ENCODE measurements at places on chromosomes 5 and 9. TPM values are rescaled to one million over a fixed set of nuclear protein-coding genes. Genes with fewer than 3 reads are reported as not detected.

The RAI14 gene
- total RNA-seq: 36.0 TPM

The SPINK5 gene
- 0.06 TPM for total RNA-seq

The GOLM1 gene
- 113 TPM for total RNA-seq

The PCDHB13 gene
- total RNA-seq: 4.5 TPM

The SPATA6L gene
- total RNA-seq: 7.9 TPM

- H3K36me3 ChIP-seq: no peaks in the 10 kb centered on the region
- H3K4me3 ChIP-seq: no peak overlapping the region
- no peak overlapping the region for H3K27ac ChIP-seq
- DNase-seq: no peak
- no peaks in the 10 kb centered on the region for H3K27me3 ChIP-seq
- no peaks in the 10 kb centered on the region for H3K4me1 ChIP-seq
Measured at GRCh38 chr5:124468671-124469411, 277.6 kb downstream of the ZNF608 start.

DNA sequence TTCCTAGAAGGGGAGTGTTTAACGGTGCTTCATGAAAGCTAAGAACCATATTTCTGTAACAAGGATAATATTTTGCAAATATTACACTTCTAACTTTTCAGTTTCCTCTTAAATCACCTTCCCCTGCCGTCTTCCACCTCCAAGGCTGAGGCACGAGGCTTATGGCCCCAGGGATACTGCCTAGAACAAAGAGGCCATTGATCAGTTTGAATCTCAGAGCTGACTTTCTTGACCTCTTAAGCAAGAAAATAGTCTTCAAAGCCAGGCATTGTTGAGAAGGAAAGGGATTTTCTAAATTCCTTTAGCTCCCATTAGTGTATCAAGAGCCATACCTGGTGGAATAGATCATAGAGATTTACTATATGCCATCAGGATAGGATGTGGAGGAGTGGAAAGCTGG is 566.2 kb downstream of the BNC2 start:
- no peak overlapping the region for H3K4me3 ChIP-seq
- no peak overlapping the region for H3K27ac ChIP-seq
- DNase-seq: no peak
- H3K4me1 ChIP-seq: peaks cover 2% of the 10 kb centered on the region
- H3K27me3 ChIP-seq: no peaks in the 10 kb centered on the region

- no peak for DNase-seq
- no peak overlapping the region for H3K27ac ChIP-seq
- H3K36me3 ChIP-seq: peaks cover 18% of the 10 kb centered on the region
- H3K4me1 ChIP-seq: no peaks in the 10 kb centered on the region
Measured at GRCh38 chr9:8486095-8486494, 686.5 kb upstream of the DMAC1 start.

- peaks cover 6% of the 10 kb centered on the region for H3K36me3 ChIP-seq
- peak overlapping the region; percentile 84 for H3K4me3 ChIP-seq
- peaks cover 56% of the 10 kb centered on the region for H3K4me1 ChIP-seq
- H3K27ac ChIP-seq: peak overlapping the region; percentile 95
- H3K27me3 ChIP-seq: peaks cover 57% of the 10 kb centered on the region
- peak; percentile 52 for DNase-seq
Measured at GRCh38 chr9:99823681-99824377, 2.1 kb downstream of the NR4A3 start.

DNA sequence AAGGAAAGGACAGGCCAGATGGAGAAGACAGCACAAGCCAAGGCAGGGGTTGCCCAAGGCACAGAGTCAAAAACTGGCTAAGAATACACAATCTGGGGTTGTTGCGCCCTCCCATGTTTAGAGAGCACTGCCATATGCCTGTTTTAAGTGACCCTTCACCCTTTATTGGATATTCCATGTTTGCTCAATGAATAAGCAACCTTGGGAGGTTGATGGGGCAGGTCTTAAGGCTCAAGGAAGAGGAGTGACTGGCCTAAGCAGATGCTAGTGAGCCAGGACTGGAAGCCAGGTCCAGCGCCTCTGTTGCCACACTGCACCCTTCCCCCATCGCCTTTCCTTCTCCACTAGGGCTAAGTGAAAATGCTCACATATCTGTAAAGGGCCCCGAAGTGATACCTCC is 6.7 kb downstream of the TXN start:
- H3K4me1 ChIP-seq: peaks cover 4% of the 10 kb centered on the region
- peaks cover 12% of the 10 kb centered on the region for H3K36me3 ChIP-seq
- no peak overlapping the region for H3K4me3 ChIP-seq
- DNase-seq: no peak

GRCh38 chr5:38790891-38791290 is 54.9 kb upstream of the OSMR start:
- H3K27ac ChIP-seq: no peak overlapping the region
- H3K27me3 ChIP-seq: no peaks in the 10 kb centered on the region
- H3K4me3 ChIP-seq: no peak overlapping the region

DNA sequence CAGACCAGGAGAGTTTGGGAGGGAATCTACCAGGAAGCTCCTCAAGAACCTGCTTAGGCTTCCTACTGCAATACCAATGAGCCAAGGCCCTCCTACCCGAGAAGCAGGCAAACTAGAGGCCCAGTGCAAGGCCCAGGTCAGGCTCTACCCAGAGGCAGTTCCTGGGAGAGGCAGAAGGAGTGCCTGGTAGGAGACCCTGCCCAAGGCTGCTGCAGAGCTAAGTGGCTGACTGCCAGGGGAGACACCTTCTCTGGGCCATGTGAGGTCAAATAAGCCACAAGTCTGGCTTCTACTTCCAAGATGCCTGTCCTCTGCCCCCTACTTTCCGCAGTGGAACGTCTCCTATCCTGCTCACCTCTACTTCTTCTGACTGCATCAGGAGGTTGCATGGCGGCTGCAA is 17.8 kb downstream of the ACSL6 start:
- peaks cover 34% of the 10 kb centered on the region for H3K4me1 ChIP-seq
- peaks cover 63% of the 10 kb centered on the region for H3K36me3 ChIP-seq
- no peaks in the 10 kb centered on the region for H3K27me3 ChIP-seq

DNA sequence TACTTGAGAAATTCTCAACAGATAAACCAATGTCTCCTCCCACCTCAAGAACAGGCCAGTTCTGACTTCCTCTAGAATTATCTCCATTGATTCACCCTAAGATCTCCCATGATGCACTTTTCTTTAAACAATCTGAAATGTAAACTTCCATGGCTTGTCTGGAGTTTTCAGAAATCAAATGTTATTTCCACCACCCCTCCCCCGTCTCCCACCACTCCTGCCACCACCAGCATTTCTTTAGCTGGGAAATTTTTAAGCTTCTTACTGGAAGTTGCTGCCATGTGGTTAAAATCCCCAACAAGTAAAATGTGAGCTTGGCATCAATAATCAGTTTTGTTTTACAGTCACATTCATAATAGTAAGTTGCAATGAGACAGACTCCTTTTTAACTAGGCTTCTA is 32.8 kb upstream of the BASP1 start:
- no peaks in the 10 kb centered on the region for H3K36me3 ChIP-seq
- no peak for DNase-seq
- H3K27me3 ChIP-seq: no peaks in the 10 kb centered on the region
- no peaks in the 10 kb centered on the region for H3K4me1 ChIP-seq
- no peak overlapping the region for H3K4me3 ChIP-seq

GRCh38 chr9:113611461-113612215 is 148.1 kb downstream of the RGS3 start:
- DNase-seq: no peak
- no peak overlapping the region for H3K27ac ChIP-seq
- no peaks in the 10 kb centered on the region for H3K27me3 ChIP-seq
- no peaks in the 10 kb centered on the region for H3K36me3 ChIP-seq

DNA sequence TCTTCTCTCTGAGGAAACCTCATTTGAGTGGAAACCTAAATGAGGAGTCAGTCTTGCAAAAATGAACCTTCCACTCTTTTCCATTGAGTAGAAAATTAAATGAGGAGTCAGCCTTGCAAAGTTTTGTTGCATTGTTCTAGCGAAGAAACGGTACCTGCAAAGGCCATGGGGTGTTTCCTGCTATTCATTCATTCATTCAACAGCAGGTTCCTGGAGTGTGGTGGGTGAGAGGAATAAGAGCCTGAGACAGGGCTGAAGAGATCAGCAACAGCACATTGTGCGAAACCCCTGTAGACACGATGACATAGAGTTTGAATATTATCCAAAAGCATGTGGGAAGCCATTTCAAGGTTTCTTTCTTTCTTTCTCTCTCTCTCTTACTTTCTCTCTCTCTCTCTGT is 14.6 kb upstream of the SETX start:
- H3K4me1 ChIP-seq: no peaks in the 10 kb centered on the region
- no peaks in the 10 kb centered on the region for H3K36me3 ChIP-seq
- H3K27me3 ChIP-seq: no peaks in the 10 kb centered on the region
- DNase-seq: no peak
- no peak overlapping the region for H3K4me3 ChIP-seq

- no peaks in the 10 kb centered on the region for H3K36me3 ChIP-seq
- no peaks in the 10 kb centered on the region for H3K4me1 ChIP-seq
- DNase-seq: no peak
- no peak overlapping the region for H3K4me3 ChIP-seq
- no peak overlapping the region for H3K27ac ChIP-seq
- no peaks in the 10 kb centered on the region for H3K27me3 ChIP-seq
Measured at GRCh38 chr5:79346420-79346824, 110.5 kb downstream of the JMY start.

GRCh38 chr5:172370237-172370640 is 84.1 kb downstream of the SH3PXD2B start:
- peaks cover 5% of the 10 kb centered on the region for H3K4me1 ChIP-seq
- H3K36me3 ChIP-seq: peaks cover 28% of the 10 kb centered on the region
- no peaks in the 10 kb centered on the region for H3K27me3 ChIP-seq
- H3K27ac ChIP-seq: peak overlapping the region; percentile 49
- H3K4me3 ChIP-seq: no peak overlapping the region

GRCh38 chr5:37889612-37890317 is 49.9 kb upstream of the GDNF start:
- no peak for DNase-seq
- no peaks in the 10 kb centered on the region for H3K36me3 ChIP-seq
- H3K4me3 ChIP-seq: no peak overlapping the region
- H3K27ac ChIP-seq: no peak overlapping the region

GRCh38 chr5:159341906-159342310 is 11.6 kb upstream of the IL12B start:
- no peaks in the 10 kb centered on the region for H3K36me3 ChIP-seq
- no peak overlapping the region for H3K4me3 ChIP-seq
- no peaks in the 10 kb centered on the region for H3K27me3 ChIP-seq
- DNase-seq: no peak
- H3K27ac ChIP-seq: no peak overlapping the region

DNA sequence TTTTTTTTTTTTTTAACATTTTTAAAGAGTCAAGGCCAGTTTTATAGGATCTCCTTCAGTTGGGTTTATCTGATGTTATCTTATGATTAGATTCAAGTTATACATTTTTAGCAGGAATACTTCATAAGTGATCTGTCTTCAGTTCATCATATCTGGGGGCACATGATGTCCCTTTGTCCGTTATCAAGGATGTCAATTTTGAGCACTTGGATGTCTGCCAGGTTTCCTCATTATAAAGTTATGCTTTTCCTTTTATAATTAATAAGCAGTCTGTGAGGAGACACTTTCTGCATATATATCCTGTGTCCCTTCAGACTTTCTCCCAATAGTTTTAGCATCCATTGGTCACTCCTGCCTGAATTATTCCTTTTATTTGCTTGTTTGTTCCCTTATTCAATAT is 11.8 kb downstream of the HDHD3 start:
- H3K36me3 ChIP-seq: no peaks in the 10 kb centered on the region
- DNase-seq: no peak
- H3K4me3 ChIP-seq: no peak overlapping the region
- H3K27me3 ChIP-seq: no peaks in the 10 kb centered on the region

DNA sequence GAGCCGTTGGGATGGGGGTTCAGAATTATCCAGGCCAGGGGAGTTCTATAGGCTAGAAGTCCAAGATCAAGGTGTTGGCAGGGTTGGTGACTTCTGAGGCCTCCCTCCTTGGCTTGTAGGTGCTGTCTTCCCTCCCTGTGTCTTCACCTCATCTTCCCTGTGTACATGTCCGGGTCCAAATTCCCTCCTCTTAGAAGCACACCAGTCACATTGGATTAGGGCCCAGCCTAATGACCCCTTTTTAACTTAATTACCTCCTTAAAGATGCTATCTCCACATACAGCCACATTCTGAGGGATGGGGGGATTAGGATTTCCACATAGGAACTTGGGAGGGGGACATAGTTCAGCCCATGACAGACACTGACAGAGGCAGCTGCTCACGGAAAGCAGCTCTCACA is 12.1 kb downstream of the LRSAM1 start:
- no peak for DNase-seq
- no peak overlapping the region for H3K4me3 ChIP-seq
- H3K27ac ChIP-seq: no peak overlapping the region
- H3K4me1 ChIP-seq: no peaks in the 10 kb centered on the region

GRCh38 chr5:155605920-155606319 is 592.4 kb downstream of the KIF4B start:
- no peak for DNase-seq
- H3K27me3 ChIP-seq: no peaks in the 10 kb centered on the region
- H3K4me3 ChIP-seq: no peak overlapping the region
- H3K4me1 ChIP-seq: no peaks in the 10 kb centered on the region
- no peak overlapping the region for H3K27ac ChIP-seq

- H3K4me3 ChIP-seq: no peak overlapping the region
- DNase-seq: no peak
- H3K4me1 ChIP-seq: peaks cover 5% of the 10 kb centered on the region
Measured at GRCh38 chr9:89701221-89701798, 96.5 kb downstream of the GADD45G start.

DNA sequence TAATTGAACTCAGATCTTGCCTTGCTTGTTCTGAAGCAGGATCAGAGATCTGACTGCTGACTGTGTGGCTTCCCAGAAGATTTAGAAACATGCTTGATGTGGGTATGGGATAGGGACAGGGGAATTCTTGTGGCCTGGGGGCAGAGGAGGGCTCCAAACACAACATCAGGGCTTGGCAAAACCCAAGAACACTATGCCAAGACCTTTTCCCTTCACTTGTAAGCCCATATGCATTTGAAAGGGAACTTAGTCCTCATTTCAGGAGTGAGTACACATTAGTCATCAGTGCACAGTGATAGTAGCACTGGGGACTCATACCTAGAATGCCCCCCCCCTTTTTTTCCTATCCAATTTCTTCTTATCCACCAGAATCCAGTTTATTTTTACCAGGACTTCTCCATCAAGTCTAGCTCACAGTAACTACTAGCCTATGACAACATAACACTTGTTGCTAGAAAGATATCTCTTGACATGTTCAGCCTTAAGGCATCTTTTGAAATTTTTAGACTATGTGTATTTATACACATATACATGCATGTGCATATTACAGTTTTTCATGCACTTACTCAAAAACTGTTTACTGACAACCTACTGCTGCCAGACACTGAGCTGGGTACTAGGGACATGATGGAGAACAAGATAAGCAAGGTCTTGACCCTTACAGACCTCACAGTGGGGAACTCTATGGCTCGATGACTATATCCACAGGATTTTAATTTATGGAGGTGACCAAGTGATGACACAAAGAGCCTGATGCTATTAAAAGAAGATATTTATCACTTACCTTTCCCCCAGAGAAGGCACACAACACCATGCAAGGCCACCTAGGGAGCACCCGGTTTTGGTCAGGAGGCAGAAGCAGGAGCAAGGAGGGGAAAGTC is 158.3 kb upstream of the MAP3K1 start:
- no peaks in the 10 kb centered on the region for H3K27me3 ChIP-seq
- H3K27ac ChIP-seq: no peak overlapping the region
- no peak overlapping the region for H3K4me3 ChIP-seq
- peaks cover 10% of the 10 kb centered on the region for H3K4me1 ChIP-seq

- H3K36me3 ChIP-seq: no peaks in the 10 kb centered on the region
- DNase-seq: no peak
- H3K27me3 ChIP-seq: no peaks in the 10 kb centered on the region
- H3K27ac ChIP-seq: no peak overlapping the region
Measured at GRCh38 chr5:147340941-147341340, 106.1 kb downstream of the STK32A start.

- H3K27ac ChIP-seq: no peak overlapping the region
- no peak for DNase-seq
- no peaks in the 10 kb centered on the region for H3K27me3 ChIP-seq
- no peaks in the 10 kb centered on the region for H3K36me3 ChIP-seq
Measured at GRCh38 chr9:98049288-98050072, 7.1 kb upstream of the NANS start.
